Natural killer cell (primary cell): ENCODE measurements at places on chromosomes 11 and 22. TPM values are rescaled to one million over a fixed set of nuclear protein-coding genes. Genes with fewer than 3 reads are reported as not detected.

PANX3 gene
- not detected for total RNA-seq

MICAL2 gene
- total RNA-seq, result 57.4 TPM

OR10A4 gene
- not detected for total RNA-seq

HDHD5 gene
- total RNA-seq, result 13.5 TPM

NRIP3 gene
- total RNA-seq, result 4.6 TPM

GLYAT gene
- not detected for total RNA-seq

GRCh38 chr22:40511604-40512003, 124.9 kb downstream of the MRTFA start:
- DNase-seq, result no peak

DNA sequence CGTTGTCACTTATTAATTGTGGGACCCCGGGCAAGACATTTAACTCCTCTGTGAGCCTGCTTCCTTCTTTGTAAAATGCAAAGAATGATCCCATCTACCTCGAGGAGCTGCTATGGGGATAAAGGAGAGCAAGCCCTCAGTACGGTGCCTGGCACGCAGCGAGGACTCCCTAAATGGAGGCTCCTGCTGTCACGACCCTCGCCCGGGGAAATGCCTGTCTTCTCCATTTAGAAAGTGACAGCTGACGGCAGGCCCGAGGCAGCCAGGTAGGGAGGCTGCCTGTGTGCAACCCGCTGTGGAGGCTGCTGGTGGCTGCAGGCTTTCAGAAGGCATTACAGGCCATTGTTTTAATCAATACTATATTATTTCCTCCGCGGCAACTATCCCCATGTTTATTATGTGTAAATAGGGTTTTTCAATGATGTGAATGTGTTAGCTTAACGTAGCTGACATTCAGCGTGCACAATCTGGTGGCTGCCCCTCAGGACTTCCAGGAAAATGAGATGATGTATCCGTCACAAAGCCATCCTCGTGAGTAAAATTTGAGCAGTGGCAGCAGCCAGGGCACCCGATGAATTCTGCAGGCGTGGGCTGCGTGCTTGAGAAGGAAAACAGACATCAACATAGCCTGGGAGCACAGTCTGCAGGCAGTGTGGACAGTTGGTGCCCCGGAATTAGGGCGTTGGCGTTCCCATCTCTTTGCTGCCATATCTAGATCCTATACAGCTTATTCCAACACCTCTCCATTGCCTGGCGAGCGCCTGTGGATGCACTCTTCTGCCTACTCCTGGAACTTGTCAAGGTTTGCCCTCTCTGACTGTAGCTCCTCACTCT, 228.3 kb downstream of the ST3GAL4 start:
- no peak for DNase-seq

GRCh38 chr22:46484861-46485595, 52.4 kb downstream of the CELSR1 start:
- DNase-seq, result no peak

DNA sequence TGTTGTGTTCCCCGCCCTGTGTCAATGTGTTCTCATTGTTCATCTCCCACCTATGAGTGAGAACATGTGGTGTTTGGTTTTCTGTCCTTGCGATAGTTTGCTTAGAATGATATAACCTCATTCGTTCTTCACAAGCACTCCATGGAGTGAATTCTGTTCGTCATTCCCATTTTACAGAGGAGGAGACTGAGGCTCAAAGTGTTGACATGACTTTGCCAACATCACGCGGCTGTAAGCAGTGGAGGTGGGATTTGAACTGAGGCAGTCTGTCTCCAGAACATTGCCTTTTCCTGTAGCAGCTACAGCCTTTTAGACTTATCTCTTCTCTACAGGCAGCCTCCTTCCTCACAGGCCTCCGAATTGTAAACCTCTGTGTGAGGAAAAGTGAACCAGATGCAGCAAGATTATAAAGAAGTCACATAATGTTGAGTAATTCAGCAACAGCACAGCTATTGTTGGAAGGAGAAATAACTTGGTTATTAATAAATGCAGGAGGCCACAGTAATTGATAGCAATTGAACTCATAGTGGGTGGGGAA, 74.6 kb downstream of the MYO18B start:
- DNase-seq, result no peak

GRCh38 chr11:44568331-44568657, 2.8 kb downstream of the CD82 start:
- no peak for DNase-seq

DNA sequence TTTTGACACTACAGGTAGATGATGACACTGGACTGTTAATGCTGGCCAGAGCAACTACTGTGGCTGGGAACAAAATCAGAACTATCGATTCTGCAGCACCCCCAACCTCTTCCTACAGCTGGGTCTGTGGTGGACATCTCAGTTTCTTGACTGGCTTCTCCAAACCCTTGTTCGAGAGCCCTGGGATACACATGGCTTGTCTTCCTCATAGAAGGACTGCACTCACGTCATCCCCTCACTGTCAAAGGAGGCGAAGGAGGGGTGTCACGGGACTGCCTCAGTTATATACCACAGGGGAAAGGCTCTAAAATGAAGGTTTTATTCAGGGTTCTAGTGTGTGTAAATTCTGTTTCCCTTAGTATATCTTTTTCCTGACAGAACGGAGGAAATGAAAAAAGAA, 44.9 kb downstream of the PITPNB start:
- no peak for DNase-seq

GRCh38 chr11:133928628-133929059, 28.1 kb downstream of the IGSF9B start:
- DNase-seq, result no peak
